ENCODE measurements at places on chromosomes 3 and 15.

GRCh38 chr3:117799387-117799735 is 1089.8 kb downstream of the TUSC7 start:
- no peak for DNase-seq

GRCh38 chr15:58081456-58081855 is 15.9 kb upstream of the ALDH1A2 start:
- no peak for DNase-seq

- DNase-seq = no peak
These were observed 37.7 kb downstream of the CLDN18 start for GRCh38 chr3:138047596-138048158.

GRCh38 chr15:41698779-41699178 is 38.6 kb downstream of the MGA start:
- DNase-seq = no peak

DNA sequence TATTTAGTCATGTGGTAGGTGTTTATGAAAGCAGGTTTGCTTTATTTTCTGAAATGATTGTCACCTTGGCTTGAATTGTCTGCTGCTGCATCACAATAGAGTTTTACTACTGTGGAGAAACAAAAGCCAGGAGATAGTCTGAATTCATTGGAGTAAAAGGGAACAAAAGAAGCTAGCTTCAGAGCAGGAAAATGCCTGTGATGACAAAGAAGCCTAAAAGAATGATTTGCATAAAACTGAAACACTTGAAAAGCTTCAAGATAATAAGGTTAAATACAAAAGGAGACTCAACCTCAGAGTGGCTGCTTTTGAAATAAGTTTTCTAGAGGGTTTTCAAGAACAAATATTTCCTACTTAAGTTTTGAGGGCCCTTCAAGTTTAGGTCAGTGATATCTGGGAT is 138.3 kb downstream of the PTPRG start:
- no peak for DNase-seq

- DNase-seq = no peak
These were observed 35.4 kb downstream of the MASP1 start for GRCh38 chr3:187256051-187256616.

GRCh38 chr3:127786353-127787070 is 35.8 kb downstream of the MGLL start:
- peak; percentile 31 for DNase-seq

DNA sequence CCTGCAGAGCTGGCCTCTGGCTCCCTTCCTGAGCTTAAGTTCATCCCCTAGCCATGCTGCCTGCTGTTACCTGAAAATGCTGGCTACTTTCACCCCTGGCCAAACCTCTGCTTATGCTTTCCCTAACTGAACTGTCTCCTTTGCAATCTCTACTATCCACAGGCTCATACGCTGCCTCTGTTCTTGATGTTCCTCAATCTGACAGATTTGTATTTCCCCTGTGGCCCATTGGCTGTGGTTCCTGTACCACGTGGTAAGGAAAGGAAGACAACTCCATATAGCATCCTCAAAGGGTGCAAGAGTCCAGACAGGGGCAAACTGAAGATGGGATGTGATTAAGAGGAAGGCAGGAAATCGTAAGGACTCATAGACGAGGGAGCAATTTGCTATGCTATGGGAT is 33.2 kb downstream of the TGM4 start:
- no peak for DNase-seq

- peak; percentile 35 for DNase-seq
These were observed 181.8 kb downstream of the PDCD6IP start for GRCh38 chr3:33980252-33980651.

DNA sequence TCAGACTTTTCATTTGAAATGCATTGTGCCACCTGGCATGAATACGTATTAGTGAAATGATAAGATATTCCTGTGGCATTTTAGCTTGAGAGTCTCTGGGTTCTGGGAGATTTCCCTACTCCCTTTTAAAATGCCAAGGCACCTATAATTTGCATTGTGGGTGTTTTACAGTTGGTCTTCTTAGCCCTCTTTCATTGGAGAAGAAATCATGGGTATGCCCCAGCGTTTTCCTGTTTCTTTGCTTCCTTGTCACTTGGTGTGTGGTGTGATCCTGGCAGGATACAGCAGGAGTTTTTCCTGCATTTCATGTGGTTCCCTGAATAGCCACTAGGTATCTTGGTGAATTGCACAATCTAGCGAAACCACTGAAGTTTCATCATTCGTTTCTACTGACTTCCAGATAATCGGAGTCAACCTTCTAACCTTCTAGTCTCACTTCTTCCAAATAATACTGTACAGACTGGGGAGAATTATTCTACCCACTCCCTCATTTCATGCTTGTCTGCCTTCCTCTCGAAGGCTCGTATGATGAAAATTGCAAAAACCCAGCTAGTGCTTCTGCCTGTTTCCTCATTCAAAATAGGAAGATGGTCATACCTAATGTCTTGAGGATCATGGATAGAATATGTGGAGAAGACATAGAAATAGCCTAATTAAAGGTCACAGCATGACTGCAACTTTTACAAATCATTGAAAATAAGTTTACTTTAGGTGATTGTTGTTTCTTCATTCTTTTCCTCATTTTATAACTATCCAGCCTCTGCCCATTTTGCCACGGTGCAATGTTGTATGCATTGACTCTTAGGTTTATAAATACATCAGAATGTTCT is 2.6 kb downstream of the BHLHE40 start:
- no peak for DNase-seq

- no peak for DNase-seq
These were observed 14.3 kb downstream of the PARP14 start for GRCh38 chr3:122694966-122695365.

- DNase-seq = no peak
These were observed 25.9 kb downstream of the WNT7A start for GRCh38 chr3:13853978-13854296.

DNA sequence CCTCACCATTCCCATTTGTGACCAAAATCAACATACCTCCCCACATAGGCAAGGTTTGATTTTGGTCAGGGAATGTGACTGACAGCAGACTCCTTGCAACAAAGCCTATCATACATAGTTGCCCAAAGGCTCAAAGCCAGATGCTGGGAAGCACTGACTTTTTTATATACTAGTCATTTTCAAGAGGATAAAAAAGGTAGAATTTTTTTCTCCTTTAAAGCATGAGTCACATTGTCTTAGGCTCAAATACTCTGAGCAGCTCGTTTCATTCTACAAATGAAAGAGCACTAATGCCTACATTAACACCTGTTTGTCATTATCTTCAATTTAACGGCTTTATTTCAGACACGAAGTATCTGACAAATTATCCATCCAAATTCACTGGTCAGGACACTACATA is 36.2 kb downstream of the ICE2 start:
- no peak for DNase-seq

DNA sequence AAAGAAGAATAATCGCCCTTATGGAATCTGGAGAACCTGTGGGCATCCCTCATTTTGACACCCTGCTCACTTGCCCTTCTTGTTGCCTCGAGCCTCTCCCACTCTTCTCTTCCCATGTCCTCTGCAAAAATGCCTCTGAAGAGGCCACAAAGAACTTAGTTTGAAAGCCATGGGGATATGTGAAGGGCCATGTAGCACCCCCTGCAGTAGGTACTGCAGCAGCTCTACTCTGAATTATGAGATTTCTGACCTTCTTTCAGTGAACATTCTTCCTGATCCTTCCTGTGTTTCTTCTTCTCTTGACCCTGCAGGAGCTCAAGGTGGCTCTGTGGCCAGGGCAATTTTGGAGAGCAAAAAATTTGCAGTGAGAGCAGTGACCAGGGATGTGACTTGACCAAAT is 30.4 kb upstream of the TRA2B start:
- no peak for DNase-seq

GRCh38 chr3:127261925-127262324 is 25.9 kb downstream of the PRR20G start:
- DNase-seq = no peak

- DNase-seq = no peak
These were observed 525.8 kb downstream of the NTRK3 start for GRCh38 chr15:87730706-87731105.

- DNase-seq = no peak
These were observed 1.7 kb downstream of the SYNM start for GRCh38 chr15:99106417-99107220.

- DNase-seq = no peak
These were observed 52.2 kb downstream of the IMPG2 start for GRCh38 chr3:101268141-101268540.

GRCh38 chr15:38084289-38084688 is 149.8 kb downstream of the TMCO5A start:
- DNase-seq = no peak

- no peak for DNase-seq
These were observed 274.7 kb downstream of the PDCD6IP start for GRCh38 chr3:34073111-34073510.

DNA sequence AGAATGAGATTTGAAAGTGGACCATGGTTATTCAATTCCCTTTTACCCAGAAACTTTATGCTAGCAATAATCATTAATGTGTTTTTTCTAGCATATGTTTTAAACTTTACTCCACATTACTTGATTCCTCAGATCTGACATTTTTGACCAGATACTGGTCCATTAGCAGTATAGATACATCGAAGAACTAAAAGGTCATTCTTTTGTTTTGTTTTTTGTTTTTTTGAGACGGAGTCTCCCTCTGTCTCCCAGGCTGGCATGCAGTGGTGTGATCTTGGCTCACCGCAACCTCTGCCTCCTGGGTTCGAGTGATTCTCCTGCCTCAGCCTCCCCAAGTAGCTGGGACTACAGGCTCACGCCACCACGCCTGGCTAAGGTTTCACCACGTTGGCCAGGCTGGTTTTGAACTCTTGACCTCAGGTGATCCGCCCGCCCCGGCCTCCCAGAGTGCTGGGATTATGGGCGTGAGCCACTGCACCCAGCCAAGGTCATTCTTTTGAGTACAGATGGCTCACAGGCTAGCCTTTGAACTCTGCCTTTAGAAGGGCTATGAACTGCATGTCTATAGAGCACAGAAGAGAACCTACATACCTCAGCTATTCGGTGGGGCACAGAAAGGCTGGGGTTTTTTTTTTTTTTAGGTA is 28.6 kb downstream of the CHP1 start:
- no peak for DNase-seq

GRCh38 chr3:37471425-37471824 is 297.0 kb upstream of the LRRFIP2 start:
- DNase-seq = no peak

GRCh38 chr15:72998681-72999466 is 53.4 kb upstream of the NEO1 start:
- no peak for DNase-seq

GRCh38 chr3:139444446-139444845 is 31.9 kb downstream of the RBP2 start:
- DNase-seq = no peak

DNA sequence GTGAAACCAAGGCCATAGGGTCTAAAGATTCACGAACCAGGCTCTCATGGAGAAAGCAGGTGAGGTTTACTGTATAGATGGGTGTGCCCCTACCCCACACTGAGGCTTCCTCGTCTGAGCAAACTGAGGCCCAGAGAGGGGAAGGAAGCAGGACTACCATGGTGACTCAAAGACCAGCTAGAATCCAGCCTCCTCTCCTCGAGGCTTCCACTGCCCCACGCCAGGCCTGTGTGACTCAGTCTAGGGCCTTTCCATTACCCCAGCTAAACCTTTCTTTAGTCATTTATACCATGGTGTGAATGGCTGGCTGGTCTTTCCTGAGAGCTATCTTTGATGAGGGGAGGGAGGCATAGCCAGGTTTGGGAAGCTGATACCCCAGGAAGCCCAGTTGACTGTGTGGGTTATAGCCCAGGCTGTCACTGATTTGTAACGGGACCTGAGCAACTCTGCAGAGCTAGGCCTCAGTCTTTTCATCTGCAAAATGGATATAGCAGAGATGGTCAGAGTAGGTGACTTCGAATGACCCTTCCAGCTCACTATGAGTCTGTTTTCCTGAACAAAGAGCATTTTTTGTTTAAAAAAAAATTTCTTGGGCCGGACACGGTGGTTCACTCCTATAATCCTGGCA is 3.0 kb upstream of the RHO start:
- no peak for DNase-seq

DNA sequence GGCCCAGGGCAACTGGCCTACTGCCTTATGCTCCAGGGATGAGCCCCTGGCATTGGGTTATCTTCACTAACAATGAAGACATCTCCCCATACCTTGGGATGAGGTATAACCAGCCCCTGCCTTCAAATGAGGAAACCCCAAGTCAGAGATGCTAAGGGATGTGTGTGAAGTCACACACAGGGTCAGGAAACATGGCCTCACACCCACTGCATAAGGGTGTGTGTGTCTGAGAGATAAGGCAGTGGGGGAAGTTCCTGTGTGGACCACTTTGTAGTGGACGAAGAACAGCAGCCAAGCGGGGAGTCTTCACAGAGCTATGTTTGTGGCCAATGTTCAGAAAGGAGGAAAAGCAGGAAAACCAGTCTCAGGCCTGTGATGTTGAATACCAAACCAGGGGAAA is 10.5 kb downstream of the ELP6 start:
- DNase-seq = no peak

- no peak for DNase-seq
These were observed 3.0 kb downstream of the ALCAM start for GRCh38 chr3:105369500-105370371.

DNA sequence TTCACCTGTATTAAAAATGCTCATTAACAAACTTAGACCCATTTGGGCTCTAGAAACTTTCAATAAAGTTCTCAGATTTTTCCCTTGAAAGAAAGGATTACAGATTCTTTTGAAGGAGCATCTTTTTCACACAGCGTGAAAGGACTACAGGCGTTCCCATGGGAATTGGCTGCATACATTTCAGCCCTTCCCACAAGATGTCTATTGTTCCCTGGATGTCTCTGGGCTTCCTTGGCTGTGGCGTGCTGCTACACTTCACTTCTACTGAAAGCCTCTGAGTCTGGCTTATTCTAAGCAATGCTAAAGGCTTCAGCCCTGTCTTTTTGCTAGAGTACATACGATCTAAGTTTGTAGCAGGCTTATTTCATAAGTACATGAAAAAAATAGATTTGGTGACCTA is 1.4 kb downstream of the VEPH1 start:
- no peak for DNase-seq

GRCh38 chr3:134486577-134487041 is 752 bp downstream of the CEP63 start:
- DNase-seq = no peak

GRCh38 chr15:39896101-39896500 is 24.0 kb downstream of the GPR176 start:
- DNase-seq = no peak

DNA sequence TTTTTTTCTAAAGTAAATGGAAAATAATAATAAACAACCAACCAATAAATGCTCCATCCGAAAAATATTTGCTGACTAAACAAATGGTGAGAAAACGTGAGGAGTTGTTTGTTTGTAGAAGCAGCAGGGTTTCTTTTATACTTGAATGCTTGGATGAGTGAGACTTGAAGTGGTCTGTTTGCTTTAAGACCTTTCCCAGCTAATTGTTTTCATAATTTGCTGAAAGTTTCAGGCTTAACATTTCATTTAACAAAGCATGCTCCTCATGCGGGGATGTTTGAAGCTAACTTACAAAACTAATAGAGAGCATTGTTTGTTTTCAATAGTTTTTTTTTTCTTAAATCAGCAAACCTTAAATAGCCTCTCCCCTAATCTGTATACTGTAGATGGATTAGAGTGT is 484.6 kb downstream of the ROBO2 start:
- DNase-seq = no peak
